ENCODE measurements at places on chromosomes 5 and 9.

GRCh38 chr5:103041071-103041676, 78.8 kb downstream of the GIN1 start:
- DNase-seq = no peak

GRCh38 chr5:77925503-77925902, 149.4 kb upstream of the TBCA start:
- no peak for DNase-seq

DNA sequence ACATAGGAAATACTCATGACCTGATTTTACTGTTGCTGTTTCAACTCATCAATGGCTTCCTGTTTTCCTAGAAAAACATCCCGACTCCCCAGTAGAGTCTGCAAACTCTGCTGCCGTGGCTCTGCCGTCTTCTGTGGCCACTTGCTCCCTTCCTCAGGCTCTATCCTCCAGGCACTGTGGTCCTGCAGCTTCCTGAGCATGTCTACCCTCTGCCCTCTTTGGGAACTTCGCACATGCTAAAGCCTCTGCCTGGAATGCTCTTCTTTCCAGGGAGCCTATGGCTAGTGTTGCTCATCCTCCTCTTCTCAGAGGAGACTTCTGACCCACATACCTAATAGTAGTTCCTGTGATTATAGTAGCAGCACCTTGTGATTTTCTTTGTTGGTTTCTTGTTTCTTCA, 256.9 kb downstream of the MAN2A1 start:
- DNase-seq = no peak

- DNase-seq = no peak
Observed at GRCh38 chr5:63262185-63262981, 683.8 kb downstream of the LRRC70 start.

- DNase-seq = no peak
Observed at GRCh38 chr5:5756762-5757161, 334.3 kb downstream of the ICE1 start.

DNA sequence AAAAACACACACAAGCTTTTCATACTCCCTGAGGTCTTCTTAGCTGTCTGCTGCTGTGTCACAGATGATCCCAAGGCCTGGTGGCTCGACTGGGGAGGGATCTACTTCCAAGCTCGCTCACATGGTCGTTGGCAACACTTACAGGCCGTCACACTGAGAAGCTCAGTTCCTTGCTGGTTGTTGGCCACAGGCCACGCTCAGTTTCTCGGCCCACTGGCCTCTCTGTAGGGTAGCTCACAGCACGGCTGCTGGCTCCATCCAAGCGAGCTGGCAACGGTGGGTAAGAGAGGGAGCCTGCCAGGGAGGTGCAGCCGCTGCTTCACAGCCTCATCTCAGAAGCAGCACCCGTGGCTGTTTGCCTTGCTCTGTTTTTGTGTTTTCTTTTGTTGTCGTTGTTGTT, 43.8 kb upstream of the GFPT2 start:
- DNase-seq = no peak

GRCh38 chr5:158910782-158911692, 188.7 kb downstream of the EBF1 start:
- no peak for DNase-seq

DNA sequence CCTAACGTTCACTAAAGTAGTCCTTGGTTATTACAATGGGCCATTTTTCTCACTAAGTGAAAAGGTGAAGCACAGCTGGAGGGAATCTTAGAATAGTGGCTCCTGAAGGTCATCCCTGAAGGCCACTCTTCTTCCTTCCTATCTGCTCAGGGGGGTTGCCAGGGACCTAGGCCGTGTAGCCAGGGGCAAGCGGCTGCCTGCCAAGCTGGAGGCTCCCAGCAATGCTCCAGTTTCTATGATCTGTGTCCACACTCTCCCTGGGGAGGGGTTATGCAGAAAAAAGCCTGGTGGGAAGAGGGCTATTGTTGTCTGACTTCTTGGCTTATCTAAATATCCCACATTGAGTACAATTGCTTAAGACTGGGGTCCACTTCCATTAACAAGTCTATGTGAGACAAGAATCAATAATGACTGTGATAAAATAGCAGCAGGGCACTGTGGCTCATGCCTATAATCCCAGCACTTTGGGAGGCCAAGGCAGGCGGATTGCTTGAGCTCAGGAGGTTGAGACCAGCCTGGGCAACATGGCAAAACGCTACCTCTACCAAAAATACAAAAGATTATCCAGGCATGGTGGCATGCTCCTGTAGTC, 3.8 kb downstream of the NMRK1 start:
- no peak for DNase-seq

- no peak for DNase-seq
Observed at GRCh38 chr5:151239237-151239861, 13.6 kb upstream of the GM2A start.

DNA sequence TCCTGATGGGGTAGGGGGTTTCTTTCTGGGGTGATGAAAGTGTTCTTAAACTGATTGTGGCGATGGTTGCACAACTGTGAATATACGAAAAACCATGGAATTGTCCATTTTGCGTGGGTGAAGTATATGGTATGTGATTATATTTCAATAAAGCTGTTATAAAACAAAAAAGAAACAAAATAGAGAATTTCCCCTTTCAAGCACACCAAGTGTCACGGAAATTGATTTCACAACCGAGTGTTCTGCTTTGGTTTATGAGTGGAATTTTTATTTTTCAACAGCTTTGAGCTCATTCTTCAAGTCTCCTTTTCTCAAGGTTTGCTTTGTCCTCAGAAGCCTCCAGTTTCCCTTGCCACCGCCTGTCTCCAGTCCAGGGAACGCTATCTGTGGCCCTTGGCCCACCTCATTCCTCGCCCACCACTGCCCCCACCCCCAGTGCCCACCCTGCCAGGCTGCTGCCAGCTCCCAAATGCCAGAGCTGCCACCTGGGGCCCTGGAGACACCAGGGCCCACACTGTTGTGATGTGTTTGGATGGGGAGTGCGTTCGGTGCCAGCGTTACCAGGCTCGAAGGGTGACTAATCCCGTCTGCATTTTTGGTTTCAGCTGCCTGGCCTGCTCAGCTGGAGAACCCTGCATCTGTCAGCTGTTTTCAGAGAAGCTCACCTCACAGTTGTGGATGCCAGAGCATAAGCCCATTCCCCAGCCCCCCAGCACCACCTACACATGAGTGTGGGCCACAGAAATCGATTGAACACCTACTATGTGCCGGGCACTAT, 30.4 kb downstream of the DUSP1 start:
- no peak for DNase-seq

DNA sequence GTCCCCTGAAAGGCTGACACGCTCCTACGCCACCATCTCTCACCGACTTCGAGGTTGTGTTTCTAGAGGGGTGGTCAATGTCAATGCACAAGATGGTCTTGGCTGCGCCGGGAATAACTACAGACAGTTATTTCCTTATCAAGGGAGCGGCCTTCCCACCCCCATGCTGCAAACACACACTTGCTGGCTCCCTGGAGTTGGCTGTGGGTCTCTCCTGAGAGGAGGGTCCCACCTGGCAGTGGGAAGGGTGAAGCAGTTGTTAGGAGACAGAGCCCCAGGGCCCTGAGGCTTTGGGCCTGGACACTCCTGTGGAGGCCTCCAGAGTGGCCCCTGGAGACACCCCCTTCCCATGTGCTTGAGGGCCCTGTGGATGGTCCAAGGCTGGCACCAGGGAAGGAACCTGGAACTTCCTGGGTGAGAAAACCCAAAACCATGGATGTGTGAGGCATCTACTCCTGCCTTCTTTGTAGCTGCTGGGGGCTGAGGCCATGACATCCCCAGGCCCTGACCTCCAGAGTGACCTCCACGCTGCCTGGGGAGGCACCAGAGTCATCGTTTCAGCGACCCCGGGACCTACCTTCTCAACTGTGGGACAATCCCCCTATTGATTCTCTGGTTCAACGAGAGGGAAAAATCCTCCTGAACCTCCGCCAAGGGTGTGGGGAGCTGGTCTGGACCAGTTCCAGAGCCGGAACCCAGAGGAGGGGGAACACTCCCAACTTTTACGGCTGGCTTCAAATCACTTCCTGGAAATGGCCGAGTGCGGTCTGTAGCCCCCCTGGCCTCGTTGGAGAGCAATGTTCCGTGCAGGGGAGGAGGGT, 101.1 kb upstream of the COL5A1 start:
- DNase-seq = no peak

GRCh38 chr9:7146582-7146981, 388.8 kb downstream of the KDM4C start:
- no peak for DNase-seq

DNA sequence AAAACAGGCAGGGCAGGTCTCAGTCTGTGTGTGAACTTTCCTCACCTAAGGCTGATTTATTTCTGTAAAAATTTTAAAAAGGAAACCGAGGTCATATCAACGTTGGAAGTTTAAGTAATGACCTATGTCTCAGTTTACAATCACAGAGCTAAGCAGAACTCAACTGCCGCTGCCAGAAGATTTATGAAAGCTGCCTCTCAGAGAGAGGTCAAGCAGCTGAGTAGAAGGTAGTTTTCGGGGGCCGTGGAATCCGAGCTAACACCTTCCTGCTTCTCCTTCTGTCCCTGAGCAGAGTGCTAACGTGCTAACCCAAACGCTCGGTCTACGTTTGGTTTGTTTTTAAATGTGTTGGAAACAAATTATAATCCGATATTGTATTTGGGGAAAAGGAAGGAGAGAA, 11.1 kb downstream of the TTF1 start:
- no peak for DNase-seq

DNA sequence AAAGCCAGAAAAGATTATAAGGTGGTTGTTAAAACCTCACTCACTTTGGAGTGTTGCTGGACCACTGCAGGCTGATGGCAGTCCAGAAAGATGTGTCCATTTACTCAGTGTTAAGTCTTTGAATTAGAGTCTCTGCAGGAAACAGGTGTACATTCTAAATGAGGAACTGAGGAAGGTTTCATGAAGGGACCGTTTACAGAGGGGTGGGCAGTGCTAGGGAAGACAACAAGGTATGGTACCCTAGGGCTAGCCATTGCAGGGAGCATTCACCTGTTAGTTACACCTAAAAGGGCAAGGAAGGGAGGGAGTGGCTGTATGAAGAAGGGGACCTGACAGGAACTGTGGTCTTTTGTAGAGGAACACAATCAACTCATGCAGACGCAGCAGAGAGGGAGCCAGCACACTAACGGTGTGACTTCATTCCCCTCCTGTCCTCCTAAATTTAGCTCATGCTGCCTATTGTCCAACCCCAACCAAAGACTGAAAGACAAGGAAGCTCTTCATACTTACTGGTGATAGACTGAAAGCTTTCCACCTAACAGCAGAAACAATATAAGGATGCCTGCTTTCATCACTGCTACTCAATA, 32.2 kb upstream of the PAX5 start:
- DNase-seq = no peak

DNA sequence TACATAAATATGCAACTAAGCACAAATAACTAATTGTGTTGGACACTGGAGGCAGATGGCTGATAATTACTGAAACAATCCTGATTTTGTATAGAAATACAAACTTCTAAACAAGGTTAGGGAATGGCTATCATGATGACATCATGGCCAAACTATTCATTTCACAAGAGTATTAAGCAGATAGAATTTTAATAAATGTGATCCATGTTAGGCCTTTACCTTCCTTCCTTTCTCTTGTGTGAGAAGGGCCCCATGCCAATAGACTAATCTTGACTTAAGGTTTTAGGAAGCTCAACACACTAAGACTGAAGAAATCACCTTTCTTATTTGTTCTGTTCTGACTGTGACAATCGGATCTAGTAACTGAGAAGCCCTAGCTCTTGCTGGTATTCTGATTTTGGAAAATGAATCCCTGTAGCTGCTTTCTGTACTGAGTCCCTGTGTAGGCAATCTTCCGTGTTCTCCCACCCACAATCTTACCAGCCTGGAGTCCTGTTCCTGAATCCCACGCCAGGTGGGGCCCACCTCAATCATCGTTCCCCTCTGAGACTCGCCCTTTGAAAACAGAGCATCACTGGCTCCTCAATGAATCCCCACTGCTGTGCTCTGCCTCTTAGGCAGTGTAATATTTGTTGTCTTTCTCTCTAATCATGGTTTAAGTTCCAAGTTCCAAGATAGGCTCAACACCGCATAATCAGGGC, 168.7 kb upstream of the GNA14 start:
- DNase-seq = no peak

- no peak for DNase-seq
Observed at GRCh38 chr5:1368236-1368635, 23.3 kb upstream of the CLPTM1L start.

GRCh38 chr9:76650692-76651091, 113.5 kb upstream of the PCA3 start:
- DNase-seq = no peak

GRCh38 chr5:170431571-170431970, 42.4 kb upstream of the KCNMB1 start:
- no peak for DNase-seq

DNA sequence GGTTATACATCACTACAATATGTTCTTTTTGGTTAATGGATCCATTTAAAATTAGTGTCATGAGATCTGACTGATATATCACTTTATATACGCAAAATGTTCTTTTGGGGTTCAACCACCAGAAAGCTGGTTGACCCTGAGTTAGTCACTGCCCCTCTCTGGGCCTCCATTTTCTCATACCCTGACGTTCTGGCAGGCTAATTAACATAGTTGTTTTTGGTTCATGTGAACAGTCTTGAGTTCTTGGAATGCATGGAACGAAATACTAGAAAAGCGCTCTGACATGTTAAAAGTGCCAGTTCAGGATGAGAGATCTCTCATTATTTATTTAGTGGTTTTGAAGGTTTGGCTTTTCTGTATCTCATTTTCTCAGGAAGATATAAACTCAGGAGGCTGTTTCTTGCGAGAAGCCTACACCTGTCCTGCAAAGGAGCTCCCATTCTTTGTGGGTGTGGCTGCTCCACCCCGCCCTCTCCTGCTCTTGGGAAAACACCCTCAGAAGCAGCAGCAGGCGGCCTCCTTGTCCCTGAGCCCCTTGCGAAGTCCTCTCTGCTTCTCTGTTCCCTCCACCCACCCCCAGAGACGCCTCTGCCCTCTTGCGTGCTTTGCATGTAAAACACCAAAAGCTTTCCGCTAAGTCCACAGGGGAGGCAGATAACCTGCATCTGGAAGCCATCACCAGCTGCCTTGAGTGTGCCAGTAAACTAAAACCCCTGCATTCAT, 302.4 kb upstream of the PANK3 start:
- peak; percentile 50 for DNase-seq

DNA sequence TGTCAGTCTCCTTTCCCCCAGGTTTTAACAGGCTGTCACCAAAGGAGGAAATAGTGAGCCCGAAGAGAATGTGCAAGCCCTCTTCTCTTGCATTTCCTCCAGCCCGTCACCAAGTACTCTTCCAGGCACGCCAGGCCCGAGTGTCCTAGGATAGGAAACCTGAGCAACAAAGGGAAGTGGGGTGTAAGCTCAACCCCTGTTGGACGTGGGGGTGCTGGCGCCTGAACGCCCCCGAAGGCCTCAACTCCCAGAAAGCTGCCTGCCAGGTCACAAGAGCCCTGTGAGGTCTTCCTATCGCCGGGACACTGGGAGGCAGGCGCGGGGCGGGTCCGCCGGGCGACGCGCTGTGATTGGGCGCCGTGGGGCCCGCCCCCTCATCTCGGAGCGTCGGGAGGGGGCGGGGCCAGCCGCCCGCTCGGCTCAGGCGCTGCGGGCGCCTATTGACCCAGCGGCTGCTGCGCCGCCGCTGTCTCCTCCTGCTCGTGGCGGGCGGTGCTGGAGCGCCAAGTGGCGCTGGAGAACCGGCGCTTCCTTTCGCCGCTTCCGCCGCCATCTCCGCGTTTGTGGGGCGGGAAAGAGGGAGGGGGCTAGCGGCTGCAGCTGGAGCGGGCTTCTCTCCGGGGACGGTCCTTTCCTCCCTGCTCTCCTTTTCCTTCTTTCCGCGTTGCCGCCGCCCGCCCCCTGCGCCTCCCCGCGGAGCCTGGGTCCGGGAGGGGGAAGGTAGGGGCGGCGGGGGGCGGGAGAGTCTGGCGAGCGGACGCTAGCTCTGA, 572 bp upstream of the MAN2A1 start:
- DNase-seq = no peak

- no peak for DNase-seq
Observed at GRCh38 chr5:72438141-72438540, 69.1 kb downstream of the ZNF366 start.
